Osteoblast (primary cell): ENCODE measurements at places on chromosomes 6 and 20.

DNA sequence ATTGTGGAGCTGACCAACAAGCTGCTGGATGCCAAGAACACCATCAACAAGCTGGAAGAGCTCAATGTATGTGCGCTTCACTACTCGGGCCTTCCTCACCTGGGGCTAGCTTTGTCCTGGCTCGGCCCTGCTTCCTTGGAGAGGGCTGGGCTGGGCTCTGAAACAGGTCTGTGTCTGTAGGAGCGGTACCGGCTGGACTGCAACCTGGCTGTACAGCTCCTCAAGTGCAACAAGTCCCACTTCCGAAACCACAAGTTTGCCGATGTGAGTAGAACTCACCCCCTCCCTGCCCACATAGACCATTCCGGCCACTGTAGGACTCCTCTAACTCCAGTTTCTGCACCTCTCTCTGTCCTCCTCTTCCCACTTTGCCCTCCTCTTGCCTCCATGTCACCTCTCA is 6.7 kb downstream of the LRRC73 start:
- no peak for DNase-seq

DNA sequence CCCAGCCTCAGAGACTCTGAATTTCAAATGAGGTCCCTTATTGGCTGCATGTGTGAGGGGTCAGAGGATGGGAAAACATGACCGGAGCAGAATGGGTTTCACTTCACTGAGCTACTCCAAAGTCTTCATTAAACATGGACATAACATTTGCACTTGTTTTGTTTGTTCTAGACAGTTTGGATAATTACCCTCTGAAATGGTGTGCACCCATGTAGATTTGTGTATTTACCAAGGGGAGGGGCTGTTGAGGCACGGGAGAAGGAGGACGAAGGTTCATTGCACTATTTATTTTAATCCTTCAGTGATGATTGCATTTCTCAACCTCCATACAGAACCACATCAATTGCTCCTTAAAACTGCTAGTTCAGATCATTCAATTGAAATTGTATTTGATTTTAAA is 364.2 kb downstream of the TFAP2B start:
- no peak for DNase-seq

DNA sequence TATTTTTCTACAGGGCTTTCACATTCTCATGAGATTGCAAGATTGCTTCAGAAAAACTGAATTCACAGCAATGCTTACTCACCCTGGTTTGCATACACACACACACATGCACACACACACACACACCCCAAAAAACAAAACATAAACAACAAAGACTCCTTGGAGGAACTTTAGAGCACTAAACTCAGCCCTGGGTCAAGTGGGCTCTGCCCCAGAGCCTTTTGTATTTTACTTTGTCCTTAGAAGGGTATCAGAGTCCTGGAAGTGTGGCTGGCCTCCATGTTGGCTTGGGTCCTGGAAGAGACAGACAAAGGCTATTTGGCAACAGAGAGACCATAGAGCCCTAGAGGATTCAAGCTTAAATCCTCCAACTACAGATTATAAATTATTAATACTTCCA is 8.0 kb upstream of the CST9 start:
- DNase-seq: no peak

GRCh38 chr6:7543789-7544424 is 2.4 kb downstream of the DSP start:
- peak; percentile 62 for DNase-seq

DNA sequence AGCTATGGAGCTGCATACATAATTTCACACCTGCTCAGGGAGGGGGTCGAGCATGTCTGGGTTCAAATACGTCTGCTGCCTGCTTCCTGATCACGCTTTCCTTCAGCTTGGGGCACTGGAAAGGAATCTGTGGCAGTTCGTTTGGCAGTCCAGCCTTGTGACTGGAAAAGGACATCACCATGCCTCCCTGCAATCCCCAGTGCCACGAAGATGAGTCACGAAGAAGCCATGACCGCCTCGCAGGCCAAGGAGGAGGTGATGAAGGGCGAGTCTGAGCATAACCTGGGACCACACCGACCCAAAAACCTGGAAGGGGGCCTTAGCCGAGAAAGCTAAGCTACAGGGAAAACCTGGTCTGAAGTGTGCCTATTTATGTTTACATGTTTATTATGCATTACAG is 13.1 kb downstream of the JAG1 start:
- peak; percentile 74 for DNase-seq

DNA sequence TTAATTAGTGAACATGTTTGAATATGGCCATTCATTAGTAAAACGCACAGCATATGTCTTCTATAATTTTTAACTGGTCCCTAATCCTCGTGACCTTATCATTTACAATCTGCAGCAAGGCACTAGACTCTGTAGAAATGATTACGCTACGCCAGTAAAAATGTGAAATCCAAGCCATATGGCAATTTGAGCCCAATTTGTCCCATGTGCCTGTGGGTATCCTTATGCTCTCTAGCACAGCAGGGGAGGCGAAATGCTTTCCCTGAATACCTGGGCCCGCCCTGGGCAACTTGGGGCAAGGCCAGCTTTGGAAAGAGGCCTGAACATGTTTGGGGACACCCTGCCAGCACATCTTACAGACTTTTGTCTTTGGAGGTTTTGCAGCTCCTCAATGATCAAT is 122.7 kb upstream of the AGPAT4 start:
- no peak for DNase-seq
